GM10248 (cell line): ENCODE measurements at places on chromosomes 6 and 20.

DNA sequence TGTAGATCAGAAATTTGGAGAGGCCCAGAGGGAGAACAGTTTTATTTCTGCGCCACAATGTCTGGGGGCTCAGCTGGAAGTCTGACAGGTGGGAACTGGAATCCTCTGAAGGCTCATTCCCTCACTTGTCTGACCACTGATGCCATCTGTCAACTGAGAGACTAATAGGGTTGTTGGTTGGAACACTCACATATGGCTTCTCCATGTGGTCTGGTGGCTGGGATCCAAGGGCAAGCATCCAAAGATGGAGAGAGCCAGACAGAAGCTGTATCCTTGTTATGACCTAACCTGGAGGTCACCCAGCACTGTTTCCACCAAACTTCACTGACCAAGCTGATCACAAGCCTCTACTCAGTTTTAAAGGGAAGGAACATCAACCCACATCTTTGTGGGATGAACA is 117.9 kb upstream of the AKAP12 start:
- DNase-seq, result no peak

DNA sequence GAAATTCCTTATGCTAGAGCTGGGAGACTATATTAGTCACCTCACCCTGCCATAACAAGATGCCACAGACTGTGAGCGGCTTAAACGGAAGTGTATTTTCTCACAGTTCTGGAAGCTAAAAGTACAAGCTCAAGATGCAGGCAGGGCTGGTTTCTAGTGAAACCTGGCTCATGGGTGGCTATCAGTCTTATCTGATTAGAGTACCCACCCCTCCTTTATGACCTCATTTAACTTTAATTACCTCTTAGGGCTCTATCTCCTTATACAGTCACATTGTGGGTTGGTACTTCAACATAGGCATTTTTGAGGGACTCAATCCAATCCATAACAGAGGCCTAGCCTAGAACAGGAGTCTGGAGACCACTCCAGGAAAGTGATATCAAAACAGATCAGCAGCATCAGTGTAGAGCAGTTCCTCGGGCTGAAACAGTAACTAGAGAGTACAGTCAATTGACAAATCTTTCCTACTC is 2.3 kb upstream of the SNRNP48 start:
- no peak for DNase-seq

GRCh38 chr6:13407368-13407708 is 79.0 kb upstream of the TBC1D7 start:
- no peak for DNase-seq

- no peak for DNase-seq
Observed at GRCh38 chr6:34150766-34151165, 4.9 kb upstream of the GRM4 start.

DNA sequence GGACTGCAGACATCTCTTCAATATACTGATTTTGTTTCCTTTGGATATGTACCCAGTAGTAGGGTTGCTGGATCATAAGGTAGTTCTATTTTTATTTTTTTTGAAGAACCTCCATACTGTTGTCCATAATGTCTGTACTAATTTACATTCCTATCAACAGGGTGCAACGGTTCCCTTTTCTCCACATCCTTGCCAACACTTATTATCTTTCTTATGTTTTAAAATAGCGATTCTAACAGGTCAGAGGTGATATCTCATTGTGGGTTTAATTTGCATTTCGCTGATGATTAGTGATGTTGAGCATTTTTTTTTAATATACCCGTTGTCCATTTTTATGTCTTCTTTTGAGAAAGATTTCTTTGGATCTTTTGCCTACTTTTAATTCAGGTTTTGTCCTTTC is 2.0 kb upstream of the TP53RK start:
- DNase-seq, result no peak

DNA sequence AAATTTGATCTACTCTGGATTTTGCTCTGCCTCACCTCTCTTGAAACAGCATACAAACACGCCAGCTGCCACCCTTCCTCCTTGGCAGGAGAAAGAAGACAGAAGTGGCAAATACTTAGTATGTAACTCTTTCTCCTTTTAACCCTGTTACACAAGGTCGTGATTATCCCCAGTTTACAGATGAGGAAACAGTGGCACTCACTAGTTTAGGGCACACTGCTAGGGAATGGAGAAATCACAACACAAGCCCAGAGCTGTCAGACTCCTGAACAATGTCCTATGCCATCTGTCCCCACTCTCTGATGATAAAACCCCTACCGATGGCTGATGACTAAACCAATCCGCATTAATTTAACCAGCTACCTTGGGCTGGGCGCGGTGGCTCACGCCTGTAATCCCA is 79.7 kb downstream of the FGD2 start:
- DNase-seq, result no peak

GRCh38 chr20:7193681-7194080 is 426.2 kb downstream of the BMP2 start:
- no peak for DNase-seq

- no peak for DNase-seq
Observed at GRCh38 chr20:17933121-17933520, 35.5 kb downstream of the SNX5 start.
